Posterior cingulate gyrus (tissue), 11 donors: ENCODE measurements at places on chromosomes 5 and 9.

GRCh38 chr9:128218518-128219389 is 15.6 kb downstream of the DNM1 start:
- DNase-seq: peak; percentile 96

GRCh38 chr5:22465177-22465576 is 388.0 kb downstream of the CDH12 start:
- no peak for DNase-seq

GRCh38 chr5:163460562-163461171 is at the start of gene HMMR:
Gene HMMR (plus strand): TSS chr5:163460632. CDS start chr5:163460693, 61 bp downstream.
- DNase-seq: no peak

- DNase-seq: no peak
These were observed 72.1 kb upstream of the XPA start for GRCh38 chr9:97769208-97769607.

DNA sequence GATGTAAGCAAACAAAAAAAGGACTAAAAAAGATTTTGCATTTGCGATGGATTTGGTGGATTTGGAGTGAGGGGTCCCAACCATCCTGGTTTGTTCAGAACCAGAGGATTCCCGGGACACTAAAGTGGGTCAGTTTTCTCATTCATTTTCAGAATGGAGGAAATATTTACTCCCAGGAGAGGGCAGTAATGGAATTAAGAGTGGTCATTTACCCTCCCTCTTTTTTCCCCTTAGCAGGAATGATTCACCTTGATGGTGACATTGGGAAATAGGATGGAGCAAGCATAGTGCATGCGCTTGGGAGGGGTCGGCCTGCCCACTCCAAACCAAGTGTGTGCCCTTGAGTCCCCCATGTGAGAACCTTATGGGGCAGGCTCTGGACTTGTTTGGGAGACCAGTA is 164.2 kb upstream of the PUM3 start:
- DNase-seq: no peak

DNA sequence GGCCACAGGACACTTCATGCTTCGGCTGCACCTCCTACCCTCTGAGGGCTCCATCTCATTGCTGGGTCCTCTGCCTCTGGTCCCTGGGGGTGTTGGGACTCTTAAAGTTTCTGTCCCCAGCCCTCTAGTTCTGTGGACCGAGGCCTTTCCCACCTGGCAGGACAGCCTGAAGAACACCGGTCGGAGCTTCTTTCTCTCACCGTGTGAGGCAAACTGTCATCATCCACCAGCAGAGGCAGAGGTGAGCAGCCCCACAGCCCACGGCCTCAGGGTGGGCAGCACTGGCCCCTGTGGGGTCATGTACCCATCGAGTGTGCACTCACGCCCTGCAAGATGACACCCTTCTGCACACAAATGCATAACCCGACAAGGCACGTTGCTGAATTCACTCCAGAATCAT is 49.9 kb downstream of the IRX2 start:
- DNase-seq: no peak

- DNase-seq: no peak
These were observed 446.4 kb upstream of the PTGER4 start for GRCh38 chr5:40233268-40233667.

DNA sequence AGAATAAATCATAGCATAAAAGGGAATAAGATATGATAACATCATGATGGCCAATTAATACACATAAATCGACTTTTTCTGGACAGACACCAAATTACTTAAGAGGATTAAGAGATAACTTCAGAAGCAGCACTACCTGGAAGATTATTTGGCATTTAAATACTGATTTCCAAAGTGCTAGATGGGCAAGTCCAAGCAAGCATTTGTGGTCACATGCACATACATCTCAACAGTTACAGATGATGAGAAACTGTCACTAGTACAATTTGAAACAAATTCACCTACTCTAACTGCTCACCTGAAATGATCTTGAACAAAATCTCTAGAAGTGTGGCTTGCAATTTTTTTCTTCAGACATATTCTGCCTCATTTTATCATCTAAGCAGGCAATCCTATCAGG is 26.8 kb upstream of the RASGEF1C start:
- no peak for DNase-seq

DNA sequence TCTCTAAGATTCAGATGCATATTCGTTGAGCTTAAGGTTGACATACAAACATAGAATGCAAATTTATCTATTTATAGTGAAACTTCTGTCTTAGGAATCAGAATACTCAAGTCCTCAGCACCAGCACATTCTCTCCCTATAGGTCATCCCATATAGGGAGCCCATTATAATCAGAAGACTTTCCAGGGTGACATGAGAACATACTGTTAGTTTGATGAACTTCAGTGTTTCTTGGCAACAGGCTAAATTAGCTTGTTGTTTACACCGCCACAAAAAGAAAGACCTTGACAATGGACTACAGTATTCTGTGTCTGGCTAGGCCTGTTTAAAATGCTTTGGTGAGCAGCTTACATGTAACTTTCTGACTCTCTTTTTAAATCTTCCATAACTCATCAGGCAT is 104.2 kb downstream of the TAF11L14 start:
- no peak for DNase-seq

DNA sequence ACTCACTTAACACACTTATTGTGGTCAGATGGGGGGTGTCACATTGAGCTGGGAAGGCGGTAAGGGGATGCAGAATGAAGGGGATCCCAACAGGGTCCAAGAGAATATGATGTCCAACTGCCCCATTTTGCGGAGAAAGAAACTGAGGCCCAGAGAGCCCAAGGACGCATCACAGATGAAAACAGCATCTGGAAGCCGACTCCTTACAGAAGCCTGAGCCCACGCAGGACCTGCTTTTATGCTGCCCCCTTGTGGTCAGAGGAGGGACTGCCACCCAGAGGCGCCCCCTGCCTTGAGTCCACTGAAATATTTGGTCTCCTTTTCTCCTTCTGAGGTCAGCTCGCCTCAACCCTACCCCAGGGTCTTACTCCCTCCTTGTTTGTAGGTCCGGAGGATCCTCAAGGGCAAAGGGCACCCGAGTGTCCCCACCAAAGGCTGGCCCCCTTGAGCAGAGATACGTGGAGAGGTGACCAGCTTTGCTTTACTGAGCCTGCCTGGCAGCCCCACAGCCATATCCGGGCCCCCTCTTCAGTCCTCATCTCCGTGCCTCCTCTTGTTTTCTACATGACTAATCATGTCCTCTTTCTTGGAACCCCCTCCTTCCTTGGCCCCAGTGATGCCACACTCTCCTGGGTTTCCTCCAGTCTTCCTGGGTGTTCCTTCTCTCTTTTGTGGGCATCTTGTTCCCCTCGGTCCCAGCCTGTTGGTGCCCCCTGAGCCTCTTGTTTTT is 30.0 kb upstream of the TTLL11 start:
- DNase-seq: peak; percentile 78
